Epithelial cell of esophagus (primary cell): ENCODE measurements at places on chromosomes 1 and 21.
A peak's percentile ranks its signal among the peaks of the same experiment; 100 is the strongest.

GRCh38 chr21:42711667-42712066 lies 58.2 kb downstream of the PDE9A start:
- no peak for DNase-seq

DNA sequence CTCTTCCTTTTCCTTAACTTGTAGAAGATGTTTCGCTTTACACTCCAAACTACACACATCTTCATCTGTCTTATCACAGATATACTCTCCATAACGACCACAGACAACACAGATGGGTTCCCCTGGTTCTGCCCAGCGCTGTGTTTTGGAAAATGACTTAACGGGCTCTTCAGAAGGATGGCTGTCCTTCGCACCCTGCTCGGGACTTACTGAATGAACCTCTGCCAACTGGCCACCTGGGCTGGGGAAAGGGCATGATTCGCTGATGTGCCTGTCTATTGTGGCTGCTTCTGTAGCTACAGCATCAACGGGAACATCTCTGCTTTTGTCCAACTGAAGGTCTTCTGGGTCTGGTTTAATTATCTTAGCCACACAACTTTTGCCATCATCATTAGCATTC lies 3.4 kb downstream of the DDX59 start:
- DNase-seq = no peak

DNA sequence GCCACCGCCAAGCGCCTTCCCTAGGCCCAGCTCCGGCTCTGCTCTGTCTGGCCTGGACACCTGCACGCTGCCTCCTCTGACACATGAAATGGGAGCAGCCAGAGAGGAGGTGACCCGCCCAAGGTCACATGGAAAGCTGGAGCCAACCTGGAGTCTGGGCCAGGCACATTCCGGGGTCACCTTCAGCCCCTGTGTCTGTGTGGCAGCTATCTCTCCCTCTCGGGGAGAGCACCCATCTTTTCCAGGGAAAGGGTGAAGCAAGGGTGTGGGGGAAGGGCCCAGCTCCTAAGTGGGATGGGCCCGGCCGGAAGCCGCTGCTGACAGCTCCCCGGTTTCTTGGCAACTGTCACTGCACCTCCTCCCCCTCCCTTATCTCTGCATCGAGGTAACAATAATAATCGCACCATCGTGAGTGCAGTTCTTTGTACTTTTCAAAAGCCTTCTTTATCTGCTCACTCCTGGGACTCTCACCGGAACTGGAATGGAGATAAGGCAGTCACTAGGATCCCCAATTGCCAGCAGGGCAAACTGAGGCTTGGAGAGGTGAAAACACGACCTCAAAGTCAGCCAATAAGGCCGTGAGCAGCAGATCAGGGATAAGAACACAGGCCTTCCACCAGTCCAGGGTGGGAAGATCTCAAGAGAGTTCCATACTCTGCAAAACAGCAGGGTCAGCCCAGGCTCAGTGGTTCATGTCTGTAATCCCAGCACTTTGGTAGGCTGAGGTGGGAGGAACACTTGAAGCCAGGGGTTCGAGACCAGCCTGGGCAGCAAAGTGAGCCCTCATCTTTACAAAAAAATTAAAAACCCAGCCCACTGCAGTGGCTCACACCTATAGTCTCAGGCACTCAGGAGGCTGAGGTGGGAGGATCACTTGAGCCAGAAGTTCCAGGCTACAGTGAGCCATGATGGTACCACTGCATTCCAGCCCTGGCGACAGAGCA lies 36.9 kb downstream of the RAP1GAP start:
- DNase-seq = no peak

DNA sequence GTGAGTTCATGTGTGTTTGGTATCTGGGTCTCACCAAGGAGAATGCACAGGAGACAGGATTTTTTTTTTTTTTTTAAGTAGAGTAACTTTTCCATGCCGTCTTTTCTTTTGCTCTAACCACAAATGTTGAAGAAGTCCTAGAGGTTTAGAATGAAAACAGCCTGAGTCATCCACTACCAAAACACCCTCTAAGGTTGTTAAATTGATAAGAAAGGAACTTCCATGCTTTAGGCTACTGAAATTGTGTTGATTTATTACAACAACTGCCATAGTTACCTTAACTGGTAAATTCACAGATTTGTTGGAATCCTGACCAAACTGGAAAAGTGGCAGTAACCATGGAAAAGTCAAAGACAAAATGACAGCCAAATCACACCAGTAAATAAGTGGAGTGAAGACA lies 375.6 kb downstream of the AMY1C start:
- no peak for DNase-seq

DNA sequence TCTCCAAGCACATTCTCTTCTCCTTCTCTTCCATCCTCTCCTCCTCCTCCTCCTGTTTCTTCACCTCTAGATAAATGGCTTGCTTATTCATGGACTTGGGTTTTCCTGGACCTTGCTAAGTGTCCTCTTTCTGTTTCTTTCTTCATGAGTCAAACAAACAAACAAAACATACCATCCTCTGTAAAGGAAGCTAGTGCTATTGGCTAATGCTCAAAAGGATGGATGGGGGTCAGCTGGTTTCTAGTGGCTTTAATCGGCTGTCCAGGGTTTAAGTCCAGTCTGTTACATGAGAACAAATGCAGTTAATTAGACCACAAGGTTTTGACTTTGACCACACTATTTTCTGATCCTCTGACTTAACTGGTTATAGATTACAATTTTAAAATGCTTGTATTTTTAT lies 83.8 kb upstream of the TSPAN2 start:
- no peak for DNase-seq

DNA sequence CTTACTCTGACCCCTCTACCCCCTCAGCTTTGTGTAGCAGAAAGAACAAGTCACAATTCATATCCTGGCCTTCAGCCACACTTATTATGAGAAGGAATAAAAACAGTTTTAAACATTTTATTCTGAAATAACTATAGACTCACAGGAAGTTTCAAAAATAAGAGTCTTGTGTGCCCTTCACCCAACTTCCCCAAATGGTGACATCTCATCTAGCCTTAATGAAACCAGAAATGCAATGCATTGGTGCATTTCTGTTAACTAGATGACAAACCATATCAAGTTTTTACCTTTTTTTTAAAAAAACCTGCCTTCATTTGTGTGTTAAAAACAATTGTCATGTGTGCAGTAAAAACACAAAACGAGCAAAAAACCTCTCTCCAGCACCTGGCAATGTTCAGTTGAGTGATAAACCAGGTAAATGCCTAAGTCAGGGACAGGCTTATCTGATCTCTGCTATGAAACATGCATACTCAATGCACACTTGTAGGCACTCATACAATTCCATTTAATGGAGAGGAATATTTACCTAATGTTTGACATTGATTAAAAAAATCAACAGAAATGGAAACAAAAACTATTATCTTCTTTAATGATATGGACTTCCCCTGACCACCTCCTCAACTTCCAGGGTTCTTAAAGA lies 51.5 kb downstream of the SH3BGR start:
- no peak for DNase-seq

DNA sequence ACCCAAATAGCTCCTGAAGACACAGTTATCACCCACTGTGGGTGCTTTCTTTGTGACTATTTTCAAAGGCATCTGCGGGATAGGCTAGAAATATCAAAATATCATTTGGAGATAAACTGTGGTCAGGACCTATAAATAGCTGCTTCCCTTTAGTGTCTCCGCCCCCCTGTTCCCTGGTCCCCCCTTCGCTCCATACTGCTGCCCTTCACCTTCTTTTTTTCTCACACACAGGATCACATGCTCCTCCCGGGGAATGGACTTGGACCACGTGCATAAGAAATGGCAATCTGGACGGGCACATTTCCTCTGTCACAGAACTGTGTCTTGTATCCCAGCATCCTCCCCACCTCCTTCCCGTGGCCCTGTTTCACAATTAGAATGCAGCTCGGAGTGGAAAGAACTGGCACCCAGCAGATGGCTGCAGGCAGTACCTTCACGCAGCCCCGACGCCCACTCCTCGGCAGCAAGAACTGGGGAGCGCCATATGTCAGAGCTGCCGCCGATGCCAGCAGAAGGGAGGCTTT lies 68.8 kb upstream of the SSX2IP start:
- DNase-seq = no peak

DNA sequence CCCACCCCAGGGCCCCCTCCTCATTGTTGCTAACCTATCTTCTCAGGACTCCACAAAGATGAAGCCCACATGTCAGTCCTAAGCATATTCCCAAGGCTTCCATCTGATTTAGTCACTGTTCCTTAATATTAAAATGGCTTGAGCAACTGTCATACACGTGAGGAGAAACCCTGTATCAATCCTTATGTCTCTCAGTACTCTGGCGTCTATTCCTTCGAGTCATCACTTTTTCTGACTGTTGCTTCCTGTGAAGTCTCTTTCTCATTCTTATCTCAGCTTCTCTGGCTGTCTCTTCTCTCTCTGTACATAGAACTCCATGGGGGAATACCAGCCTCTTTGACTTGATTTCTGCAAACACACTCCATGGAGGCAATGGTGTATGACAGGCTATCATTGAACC lies 98.4 kb downstream of the C4BPA start:
- DNase-seq = no peak

DNA sequence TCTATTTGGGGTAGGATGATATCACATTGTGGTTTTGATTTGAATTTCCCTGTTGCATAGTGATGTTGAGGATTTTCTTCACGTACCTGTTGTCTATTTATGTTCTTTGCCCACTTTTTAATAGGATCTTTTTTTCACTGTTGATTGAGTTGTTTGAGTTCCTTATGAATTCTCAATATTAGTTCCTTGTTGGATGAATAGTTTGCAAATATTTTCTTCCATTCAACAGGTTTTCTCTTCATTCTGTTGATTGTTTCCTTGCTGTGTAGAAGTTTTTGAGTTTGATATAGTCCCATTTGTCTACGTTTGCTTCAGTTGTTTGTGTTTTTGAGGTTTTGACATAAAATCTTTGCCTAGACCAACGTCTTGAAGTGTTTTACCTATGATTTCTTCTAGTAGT lies 369.5 kb upstream of the CAMK1G start:
- no peak for DNase-seq

DNA sequence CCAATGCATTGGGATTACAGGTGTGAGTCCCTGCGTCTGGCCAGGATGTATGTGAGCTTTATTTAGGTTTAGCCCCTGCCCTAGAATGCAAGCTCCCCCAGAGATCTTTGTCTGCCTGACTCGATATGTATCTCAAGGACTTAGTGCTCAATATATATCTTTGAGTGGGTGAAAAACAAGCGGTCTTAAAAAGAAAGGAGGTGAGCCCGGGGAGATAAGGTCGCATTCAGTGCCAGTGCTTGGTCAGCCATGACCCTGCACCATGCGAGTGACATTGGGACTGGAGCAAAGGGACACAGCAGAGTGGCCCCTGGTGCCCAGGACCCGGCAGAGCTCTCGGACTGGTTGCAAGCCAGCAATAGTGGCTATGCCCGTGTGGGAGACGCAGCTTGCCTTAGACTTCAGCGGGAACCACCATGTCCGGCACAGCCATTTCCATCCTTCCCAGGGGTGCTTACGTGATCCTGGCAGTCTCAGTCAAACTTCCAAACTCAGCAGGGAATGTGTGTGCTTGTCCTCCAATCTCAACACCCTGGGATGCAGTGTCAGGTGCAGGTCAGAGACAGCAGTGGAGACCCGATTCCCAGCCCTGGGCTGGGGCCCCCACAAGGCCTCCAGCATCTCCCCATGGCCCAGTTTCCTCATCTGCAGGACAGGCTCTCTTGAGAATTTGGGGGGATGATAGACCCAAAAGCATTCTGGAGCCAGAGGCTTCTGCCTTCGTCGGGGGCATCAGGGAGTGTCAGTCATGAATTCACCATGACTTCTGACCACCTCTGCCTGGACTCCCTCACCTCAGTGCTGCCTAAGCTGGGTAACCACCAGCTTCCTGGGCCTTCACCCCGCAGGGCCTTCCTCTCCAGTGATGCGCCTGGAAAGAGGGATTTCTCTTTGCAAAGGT lies 1.8 kb downstream of the MX2 start:
- DNase-seq = no peak

DNA sequence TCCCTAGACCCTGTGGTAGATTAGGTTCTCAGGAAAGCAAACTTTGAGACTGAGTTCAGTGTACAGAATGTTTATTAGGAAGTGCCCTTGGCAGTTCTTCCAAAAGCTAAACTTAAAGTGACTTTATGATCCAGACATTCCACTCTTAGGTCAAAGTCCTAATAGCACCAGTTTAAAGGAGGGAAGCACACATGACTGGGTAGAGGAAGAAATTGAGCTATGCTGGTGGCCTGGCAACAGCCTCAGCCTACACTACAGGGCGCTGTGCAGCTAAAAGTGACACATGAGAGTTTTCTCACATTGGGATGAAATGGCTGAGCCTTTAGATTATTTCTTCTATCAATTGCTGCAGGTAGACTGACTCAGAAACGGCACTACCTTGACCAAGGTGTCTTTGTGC lies 280.4 kb downstream of the BRINP2 start:
- no peak for DNase-seq

GRCh38 chr1:50667272-50667671 lies 244.0 kb upstream of the DMRTA2 start:
- no peak for DNase-seq

DNA sequence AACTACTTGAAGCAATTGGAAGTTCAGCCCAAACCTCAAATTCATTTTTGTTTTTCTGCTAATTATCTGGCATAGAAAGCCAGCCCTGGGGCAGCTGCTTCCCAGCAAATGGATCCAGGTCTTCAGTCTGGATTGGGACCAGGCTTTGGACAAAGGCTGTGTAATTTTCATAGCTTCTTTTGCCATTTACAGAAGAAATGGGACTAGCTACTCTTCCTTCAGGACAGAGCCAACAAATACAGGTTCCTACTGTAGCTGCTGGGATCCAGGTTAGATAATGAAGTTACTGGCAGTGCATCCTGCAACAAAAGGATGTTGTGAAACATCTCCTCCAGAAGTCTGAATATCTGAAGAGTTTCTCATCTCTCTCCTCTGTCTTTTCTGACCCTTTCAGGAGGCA lies 171.5 kb upstream of the CAMK1G start:
- DNase-seq = peak; percentile 81

DNA sequence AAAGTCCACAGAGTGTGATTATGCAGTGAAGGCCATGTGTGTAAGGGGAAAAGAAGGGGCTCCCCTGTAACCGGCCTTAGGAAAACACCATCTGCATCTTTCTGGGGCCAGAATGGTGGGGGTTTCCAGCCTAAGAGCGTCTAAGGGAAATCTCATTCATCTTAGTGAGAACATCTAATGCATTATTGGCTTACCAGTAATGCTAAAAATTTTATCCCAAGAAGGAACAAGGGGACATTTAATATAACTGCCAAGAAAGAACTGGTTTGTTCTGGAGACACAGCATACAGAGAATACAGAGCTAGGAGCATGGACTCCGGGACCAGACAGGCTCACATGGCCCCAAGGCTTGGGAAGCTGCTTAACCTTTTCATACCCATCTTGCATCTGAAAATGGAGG lies 58.3 kb upstream of the DSCAM start:
- no peak for DNase-seq
